ENCODE measurements at places on chromosomes 2 and 18.

- no peak for DNase-seq
Observed at GRCh38 chr2:40039549-40039948, 260.5 kb upstream of the THUMPD2 start.

GRCh38 chr2:56450772-56451171 is 267.0 kb downstream of the CCDC85A start:
- no peak for DNase-seq

DNA sequence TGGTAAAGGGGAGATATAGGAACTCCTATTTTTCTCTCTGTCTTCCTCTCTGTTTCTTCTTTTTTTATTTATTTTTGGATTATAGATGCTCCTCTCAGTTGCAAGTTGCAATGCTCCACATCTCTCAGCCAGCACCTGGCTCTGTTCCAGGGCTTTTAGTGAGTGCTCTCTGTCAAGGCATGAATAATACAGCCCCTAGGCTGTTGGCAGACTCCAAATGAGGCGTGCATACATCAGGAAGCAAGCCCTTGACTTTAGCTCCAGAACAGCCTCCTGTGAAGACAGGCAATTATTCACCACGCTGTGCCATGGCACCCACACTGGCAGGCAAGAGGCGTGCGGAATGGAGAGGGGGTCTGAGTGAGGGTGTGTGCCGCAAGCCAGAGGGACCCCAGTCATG is 228.1 kb upstream of the PXDN start:
- DNase-seq = no peak

DNA sequence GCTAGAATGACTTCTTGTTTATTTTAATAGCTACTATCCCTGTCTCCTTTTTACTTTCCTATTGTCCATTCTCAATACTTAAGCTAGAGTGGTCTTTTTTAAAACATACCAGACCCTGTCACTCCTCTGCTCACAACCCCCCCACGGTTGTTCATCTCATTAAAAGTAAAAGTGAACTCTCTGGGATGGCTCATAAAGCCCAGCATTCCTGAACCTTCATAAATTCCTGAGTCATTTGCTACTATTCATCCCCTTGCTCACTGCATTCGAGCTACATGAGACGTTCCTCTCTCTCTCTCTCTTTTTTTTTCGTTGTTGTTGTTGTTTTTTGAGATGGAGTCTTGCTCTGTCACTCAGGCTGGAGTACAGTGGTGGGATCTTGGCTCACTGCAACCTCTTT is 148.7 kb upstream of the DSEL start:
- no peak for DNase-seq

DNA sequence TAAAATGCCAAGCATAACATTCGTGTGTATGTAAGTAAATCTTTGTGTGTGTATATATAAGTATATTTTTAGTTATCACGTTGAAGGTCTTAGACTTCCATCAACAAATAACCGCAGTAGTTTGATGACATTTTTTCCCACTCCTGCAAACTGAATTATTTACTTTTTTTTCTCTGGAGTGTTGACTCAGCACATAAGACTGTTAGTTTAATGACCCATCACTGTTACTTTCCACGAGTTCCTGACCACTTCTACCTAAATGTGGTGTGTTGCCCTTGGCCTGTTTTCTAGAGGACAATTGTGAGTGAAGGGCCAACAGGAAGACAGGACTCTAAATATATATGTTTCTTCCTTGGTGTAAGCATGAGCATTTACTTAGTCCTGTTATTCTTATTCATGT is 71.3 kb upstream of the TXNDC2 start:
- no peak for DNase-seq

GRCh38 chr2:88139203-88139702 is 11.4 kb upstream of the FABP1 start:
- DNase-seq = no peak

DNA sequence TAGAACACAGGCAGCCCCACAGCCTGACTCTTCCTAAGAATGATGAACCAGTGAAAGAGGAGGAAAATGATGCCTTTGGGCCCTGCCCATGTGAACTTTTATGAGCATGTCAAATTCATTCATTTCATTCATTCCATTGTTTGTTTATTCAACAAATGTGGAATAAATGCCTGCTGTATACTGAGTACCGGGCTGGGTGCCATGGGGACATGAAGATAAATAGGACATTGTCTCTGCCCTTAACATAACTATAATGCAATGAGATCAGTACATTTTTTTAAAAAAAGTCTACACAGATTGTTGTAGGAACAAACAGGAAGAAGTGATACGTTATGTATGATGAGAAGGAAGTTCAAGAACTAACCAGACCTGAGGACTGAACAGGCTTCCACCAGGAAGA is 14.7 kb downstream of the MREG start:
- DNase-seq = no peak

DNA sequence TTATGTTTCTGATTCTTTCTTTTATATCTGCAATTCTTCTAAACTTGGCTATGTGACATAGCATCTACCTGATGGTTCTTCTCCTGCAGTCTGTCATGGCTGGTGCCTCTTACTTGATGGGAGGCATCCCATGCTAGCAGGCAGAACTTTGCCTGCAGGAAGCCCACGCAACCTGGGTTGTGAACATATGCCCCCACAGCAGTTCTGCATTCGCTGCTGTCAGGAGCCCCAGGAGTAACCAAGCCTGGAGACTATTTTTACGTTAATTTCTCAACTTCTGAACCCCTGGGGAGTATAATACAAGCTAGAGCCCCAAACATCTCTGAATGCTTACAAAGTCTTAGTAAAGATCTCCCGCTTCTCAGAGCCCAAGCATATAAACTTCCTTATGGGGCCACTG is 12.1 kb downstream of the FAM168B start:
- DNase-seq = no peak

DNA sequence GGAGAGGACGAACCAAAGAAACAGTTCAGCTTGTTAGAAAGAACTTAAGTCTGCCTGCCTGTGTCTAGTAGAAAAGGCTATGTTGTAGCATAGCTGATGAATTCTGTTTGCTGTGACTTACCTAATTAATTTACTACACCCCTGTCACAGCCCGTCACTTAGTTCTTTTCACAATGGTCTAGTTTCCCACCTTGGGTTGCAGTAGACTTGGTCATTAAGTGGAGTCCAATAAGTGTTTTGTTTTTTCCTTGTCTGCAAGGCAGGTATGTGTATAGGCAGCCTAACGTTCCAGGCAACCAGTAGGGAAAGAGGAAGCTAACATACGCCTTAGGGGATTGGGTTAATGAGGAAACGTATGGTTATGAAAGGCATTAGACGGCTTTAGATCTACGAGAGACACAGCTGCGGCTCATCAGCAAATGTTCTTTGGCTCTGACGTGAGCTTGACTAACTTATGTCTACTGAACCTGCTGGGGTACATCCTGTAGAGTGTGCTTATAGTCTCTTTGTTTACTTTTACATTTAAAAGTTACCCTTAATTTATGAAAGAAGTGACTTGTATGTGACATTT is 180.1 kb downstream of the PRPF40A start:
- DNase-seq = no peak

DNA sequence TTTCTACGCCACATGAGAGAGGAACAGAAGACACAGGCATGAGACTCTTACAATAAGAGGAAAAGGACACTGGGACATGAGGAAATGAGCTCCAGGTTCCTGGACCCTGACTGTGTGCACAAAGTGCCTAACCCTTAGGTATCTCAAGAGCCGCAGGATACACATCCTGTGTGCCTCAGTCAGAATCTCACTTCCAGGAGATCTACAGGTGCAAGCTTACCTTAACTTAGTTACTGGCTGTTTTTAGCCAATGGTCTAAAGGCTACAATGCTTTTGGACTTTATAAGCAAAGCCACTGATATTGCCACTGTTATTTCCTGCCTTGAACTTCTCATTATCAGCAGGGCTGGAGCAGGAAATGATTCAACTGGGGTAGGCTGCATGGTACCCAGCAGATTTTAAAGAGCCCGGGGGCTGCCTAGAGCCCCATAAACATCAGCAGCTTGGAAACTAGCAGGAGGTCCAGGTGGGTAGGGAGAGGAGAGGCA is 254.4 kb downstream of the ZNF521 start:
- no peak for DNase-seq

DNA sequence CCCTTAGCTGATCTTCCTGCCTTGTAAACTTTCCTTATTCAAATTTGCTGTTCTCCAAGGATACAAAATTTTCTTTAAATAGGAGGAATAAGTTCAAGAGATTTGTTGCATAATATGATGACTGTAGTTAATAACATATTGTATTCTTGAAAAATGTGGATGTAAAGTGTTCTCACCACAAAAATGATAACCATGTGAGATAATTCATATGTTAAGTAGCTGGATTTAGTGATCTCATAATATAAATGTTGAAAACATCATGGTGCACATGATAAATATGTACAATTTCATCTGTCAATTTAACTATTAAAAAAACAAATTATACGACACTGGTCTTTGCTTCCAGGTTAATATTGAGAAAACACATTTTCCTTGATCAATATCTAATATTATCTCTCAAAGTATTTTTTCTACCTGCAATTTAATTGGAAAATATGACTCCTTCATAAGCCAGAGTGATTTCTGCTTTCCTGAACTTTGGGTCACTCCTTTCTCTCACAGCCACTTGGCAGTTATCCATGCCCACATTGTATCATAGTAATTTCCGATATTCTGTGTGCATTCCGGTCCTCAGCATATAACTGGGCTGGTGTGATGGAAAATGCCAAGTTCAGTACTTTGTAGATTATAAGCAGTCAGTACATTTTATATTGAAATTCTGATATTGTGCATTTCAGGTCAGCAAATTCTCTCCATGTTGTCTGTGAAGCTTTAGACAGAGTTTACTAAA is 152.6 kb downstream of the GULP1 start:
- no peak for DNase-seq

DNA sequence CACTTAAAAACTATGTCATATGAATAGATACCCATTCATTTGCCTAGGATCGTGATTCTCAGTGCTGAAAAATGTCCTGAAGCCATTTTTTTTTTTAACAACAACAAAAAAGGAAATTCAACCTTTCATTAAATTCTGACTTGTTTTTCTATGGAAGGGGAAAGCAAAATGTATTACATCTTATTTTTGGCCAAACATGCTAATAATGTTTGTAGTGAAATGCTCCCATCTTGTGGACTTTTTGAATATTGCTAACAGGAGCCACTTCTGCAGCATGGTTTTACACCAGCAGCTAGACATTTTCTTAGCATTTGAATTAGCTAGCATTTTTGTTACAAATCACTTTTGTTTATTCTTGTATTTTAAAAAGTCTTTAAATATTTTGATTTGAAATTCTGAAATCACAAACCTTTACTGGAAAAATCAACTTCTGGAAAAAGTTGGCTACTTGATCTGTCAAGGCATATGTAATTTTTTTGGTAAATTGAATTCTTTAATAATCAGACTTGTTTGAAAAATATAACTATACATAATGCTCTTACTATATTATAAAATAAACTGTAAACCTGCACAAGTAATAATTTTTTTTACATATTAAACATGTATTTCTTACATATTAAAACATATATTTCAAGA is 75.8 kb downstream of the KIDINS220 start:
- DNase-seq = no peak

DNA sequence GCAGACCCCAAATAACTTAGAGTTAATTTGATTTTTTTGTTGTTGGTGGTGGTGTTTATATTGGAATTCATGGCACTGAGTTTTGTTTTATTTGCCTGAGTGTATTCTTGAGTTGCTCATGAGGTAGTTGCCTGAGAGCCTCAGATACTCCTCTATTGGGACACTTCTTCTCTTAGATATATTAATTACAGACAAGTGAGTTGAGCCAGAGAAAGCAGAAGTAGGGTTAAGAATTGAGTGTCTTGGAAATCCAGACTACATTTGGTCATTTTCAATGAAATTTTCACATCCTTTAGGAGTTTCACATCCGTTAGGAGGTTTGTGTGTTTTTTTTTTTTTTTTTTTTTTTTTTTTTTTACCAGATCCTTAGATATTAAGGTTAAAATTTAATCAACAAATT is 29.0 kb downstream of the FMNL2 start:
- DNase-seq = no peak

GRCh38 chr2:31256611-31257382 is 22.8 kb downstream of the EHD3 start:
- DNase-seq = no peak

GRCh38 chr2:154488801-154489200 is 209.7 kb upstream of the KCNJ3 start:
- no peak for DNase-seq

- no peak for DNase-seq
Observed at GRCh38 chr2:41854227-41854626, 193.6 kb upstream of the PKDCC start.

GRCh38 chr2:46363535-46364170 is 66.4 kb downstream of the EPAS1 start:
- no peak for DNase-seq

DNA sequence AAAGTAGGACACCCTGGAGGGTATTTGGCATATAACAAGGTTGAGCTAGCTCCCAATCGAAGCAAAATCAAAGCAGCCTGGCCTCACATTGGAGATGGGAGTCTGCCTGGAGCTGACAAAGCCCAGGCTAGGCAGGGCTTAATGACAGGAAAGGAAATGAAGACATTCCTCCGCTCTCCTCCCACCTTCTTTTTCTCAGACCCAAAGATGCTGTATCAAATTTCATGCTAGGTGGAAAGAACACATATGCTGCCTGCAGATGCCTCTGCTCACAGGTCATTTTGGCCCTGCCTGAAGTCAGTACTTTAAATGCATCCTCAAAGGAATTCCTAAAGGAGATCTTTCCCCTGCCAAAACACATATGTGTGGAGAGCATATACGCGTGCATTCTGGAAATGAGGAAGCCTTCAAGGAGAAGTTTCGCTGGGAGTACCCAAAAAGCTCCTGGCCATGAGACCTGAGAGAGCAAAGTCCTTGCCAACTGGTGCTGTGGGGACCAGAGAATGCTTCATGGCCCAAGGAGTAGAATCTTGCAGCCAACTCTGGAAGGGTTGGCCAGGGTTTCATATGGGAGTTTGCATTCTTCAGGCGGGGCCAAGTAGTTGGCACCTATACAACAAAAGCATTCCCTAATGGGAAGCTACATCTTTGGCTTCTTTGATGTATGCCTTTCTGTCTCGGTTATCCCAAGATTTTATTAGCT is 88.0 kb downstream of the AQP4 start:
- DNase-seq = no peak

- DNase-seq = no peak
Observed at GRCh38 chr2:74072565-74072964, 75.1 kb downstream of the BOLA3 start.

- DNase-seq = no peak
Observed at GRCh38 chr2:118056165-118056534, 32.1 kb upstream of the INSIG2 start.

- no peak for DNase-seq
Observed at GRCh38 chr2:151096235-151096634, 165.4 kb downstream of the RBM43 start.

All from stimulated activated CD8-positive, alpha-beta memory T cell treated with anti-CD3 and anti-CD28 coated beads, Interleukin-15, amount 100 ng/mL, for 4 hours (primary cell).